ENCODE measurements at places on chromosomes 2 and 18. TPM values are rescaled to one million over a fixed set of nuclear protein-coding genes. Genes with fewer than 3 reads are reported as not detected.

DNA sequence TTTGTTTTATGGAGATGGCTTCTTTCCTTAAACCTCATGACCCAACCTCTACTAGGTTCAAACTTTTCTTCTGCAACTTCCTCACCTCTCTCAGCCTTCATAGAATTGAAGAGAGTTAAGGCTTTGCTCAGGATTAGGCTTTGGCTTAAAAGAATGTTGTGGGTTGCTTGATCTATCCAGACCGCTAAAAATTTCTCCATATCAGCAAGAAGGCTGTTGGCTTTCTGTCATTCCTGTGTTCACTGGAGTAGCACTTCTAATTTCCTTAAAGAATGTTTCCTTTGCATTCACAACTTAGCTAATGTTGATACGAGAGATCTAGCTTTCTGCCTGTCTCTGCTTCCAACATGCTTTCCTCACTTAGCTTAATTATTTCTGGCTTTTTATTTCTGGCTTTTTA lies 58.1 kb upstream of the KYNU start:
- DNase-seq = no peak
- no peak overlapping the region for H3K4me3 ChIP-seq
- no peak overlapping the region for H3K27ac ChIP-seq
- H3K4me1 ChIP-seq = no peaks in the 10 kb centered on the region
- no peaks in the 10 kb centered on the region for H3K36me3 ChIP-seq

DLGAP1 gene
- total RNA-seq = not detected

DNA sequence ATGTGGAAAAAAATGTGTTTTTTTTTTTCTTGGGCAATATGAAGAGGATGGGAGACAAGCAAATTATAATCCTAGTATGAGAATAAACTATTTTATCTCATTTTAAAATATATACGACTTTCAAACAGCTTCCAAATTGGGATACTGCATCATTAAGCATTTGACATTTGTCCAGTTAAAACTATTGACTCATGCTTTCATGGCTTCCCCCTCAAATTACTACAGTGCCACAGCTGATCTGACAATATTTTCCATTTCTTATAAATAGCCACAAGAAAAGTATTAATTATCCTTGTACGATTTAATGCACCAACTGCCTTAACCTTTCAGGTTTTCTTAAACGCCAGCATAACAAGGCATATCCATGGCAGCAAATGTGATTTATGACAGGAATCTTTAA lies 1134.8 kb upstream of the ZEB2 start:
- DNase-seq = no peak
- H3K4me3 ChIP-seq = no peak overlapping the region
- H3K4me1 ChIP-seq = no peaks in the 10 kb centered on the region
- no peaks in the 10 kb centered on the region for H3K27me3 ChIP-seq
- no peaks in the 10 kb centered on the region for H3K36me3 ChIP-seq
- no peak overlapping the region for H3K27ac ChIP-seq

PROM2 gene
- total RNA-seq = 0.82 TPM

DNA sequence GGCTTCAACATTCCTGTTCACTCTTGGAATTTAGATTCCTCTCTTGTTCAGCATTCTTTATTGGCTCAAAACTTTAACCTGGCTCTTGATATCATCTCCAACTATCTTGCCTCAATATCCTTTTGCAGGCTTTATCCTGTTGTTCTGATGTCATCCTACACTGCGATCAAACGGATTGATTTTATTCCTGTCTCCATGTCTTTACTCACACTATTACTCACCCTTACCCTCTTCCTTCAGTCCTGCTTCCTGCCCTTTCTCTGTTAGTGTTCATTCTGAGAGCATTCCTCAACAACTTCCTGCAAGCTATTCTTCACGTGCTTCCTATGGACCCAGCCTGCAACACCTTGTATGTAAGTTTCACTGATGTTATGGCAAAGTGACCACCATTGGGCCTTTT lies 264.7 kb downstream of the RNF152 start:
- no peaks in the 10 kb centered on the region for H3K4me1 ChIP-seq
- DNase-seq = no peak
- H3K27ac ChIP-seq = no peak overlapping the region
- H3K4me3 ChIP-seq = no peak overlapping the region
- H3K27me3 ChIP-seq = peaks cover 10% of the 10 kb centered on the region

DNA sequence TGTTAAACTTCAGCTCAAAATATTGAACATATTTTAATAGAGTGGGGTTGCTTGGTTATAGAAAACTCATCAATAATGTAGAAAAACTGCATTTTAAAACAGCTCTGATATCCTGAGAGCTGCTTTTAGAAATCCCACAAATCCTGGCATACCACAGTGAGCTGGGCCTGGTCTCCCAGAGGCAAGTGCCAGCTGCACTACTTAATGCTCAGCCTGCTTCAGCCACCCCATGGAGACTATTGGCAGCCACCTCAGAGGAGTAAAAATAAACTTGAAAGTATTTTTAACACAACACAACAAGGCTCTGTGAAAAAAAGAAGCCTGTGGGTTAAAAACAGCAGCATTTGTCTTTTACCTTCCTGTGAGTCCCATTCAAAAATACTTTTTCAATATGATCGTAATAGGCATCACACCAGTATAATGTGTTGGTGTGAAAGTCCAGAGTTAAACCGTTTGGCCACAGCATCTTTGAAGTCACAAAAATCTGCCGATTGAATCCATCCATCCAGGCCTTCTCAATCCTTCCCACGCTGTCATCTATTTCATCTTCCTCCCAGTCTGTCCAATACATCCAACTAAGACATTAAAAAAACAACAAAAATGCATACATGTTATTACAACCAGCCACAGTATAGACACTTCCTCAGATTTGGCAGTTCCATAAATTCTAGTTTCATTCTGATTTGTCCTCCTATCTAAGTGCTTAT lies 1115.3 kb downstream of the LRP1B start:
- no peaks in the 10 kb centered on the region for H3K4me1 ChIP-seq
- H3K27ac ChIP-seq = no peak overlapping the region
- no peaks in the 10 kb centered on the region for H3K27me3 ChIP-seq
- no peak overlapping the region for H3K4me3 ChIP-seq
- H3K36me3 ChIP-seq = no peaks in the 10 kb centered on the region

RSAD2 gene
- 104 TPM for total RNA-seq

GRCh38 chr18:68662754-68663153 lies 52.2 kb downstream of the TMX3 start:
- no peaks in the 10 kb centered on the region for H3K36me3 ChIP-seq
- peaks cover 11% of the 10 kb centered on the region for H3K27me3 ChIP-seq
- DNase-seq = no peak
- no peaks in the 10 kb centered on the region for H3K4me1 ChIP-seq
- H3K4me3 ChIP-seq = no peak overlapping the region

VWA3B gene
- not detected for total RNA-seq

DNA sequence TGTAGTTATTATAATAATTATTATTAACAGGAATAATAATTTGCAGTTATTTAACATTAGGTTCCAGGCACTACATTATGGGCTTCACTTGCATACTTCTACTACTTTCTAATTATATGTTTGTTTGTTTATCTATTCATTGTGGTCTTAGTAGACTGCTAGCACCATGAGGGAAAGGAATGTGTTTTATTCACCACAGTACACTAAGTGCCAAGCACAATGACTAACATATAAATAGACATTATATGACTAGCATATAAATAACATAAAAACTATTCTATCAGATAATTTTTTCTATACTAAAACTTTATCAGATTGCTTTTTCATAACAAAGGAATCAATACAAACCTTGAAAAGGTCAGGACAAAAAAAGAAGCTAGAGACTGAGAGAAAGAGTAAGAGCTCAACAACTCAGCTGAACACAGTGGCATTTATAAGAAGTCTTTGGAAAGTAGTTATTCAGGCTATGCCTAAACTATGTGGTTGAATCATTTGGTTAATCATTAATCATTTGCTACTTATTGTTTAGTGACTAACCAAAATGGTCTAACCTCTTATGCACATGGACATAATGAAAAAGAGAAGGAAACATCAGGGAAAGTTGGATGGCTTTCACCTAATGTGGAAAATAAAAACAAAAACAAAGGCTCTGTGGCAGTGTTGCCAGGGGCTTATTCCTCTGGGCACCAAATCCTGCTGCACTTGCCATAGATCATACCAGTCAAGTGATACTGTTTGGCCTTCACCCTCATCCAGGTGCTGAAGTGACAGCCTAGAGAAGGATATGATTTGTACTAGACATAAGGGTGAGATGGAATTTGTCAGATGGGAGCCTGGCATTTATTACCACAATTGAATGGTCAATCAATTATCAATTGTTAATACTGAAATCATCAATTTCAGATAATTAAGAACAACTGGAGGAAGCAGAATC lies 174.9 kb downstream of the ETAA1 start:
- H3K36me3 ChIP-seq = no peaks in the 10 kb centered on the region
- H3K4me1 ChIP-seq = no peaks in the 10 kb centered on the region
- H3K27ac ChIP-seq = no peak overlapping the region
- no peak overlapping the region for H3K4me3 ChIP-seq
- no peaks in the 10 kb centered on the region for H3K27me3 ChIP-seq

GRCh38 chr2:3196716-3197115 lies 180.9 kb downstream of the EIPR1 start:
- H3K4me1 ChIP-seq = no peaks in the 10 kb centered on the region
- H3K27me3 ChIP-seq = no peaks in the 10 kb centered on the region
- H3K36me3 ChIP-seq = no peaks in the 10 kb centered on the region
- no peak overlapping the region for H3K4me3 ChIP-seq

DNA sequence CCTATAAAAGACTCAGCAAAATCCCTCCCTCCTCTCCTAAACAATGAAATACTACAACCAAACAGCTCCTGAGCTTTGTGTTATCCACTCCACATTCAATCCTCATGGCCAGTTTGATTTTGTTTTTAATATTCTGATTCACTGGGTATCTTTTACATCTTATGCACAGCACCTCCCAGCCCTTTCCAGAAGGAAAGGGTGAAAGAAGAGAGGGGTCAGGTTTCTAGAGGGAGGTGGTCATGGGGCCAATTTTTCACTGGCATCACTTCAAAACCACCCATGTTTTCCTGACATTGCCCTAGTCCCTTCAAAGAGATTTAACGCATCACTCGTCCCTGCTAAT lies 315.6 kb downstream of the LPIN1 start:
- peaks cover 24% of the 10 kb centered on the region for H3K27me3 ChIP-seq
- H3K4me1 ChIP-seq = peaks cover 21% of the 10 kb centered on the region
- no peak for DNase-seq
- peaks cover 6% of the 10 kb centered on the region for H3K36me3 ChIP-seq
- H3K27ac ChIP-seq = no peak overlapping the region
- H3K4me3 ChIP-seq = no peak overlapping the region
